ENCODE measurements at places on chromosomes 7 and 10. TPM values are rescaled to one million over a fixed set of nuclear protein-coding genes. Genes with fewer than 3 reads are reported as not detected.

GRCh38 chr10:112456533-112456932, 9.5 kb downstream of the VTI1A start:
- no peaks in the 10 kb centered on the region for H3K4me1 ChIP-seq
- H3K27ac ChIP-seq: no peak overlapping the region
- no peaks in the 10 kb centered on the region for H3K36me3 ChIP-seq
- no peak overlapping the region for H3K4me3 ChIP-seq
- no peak for DNase-seq
- H3K27me3 ChIP-seq: no peaks in the 10 kb centered on the region

DNA sequence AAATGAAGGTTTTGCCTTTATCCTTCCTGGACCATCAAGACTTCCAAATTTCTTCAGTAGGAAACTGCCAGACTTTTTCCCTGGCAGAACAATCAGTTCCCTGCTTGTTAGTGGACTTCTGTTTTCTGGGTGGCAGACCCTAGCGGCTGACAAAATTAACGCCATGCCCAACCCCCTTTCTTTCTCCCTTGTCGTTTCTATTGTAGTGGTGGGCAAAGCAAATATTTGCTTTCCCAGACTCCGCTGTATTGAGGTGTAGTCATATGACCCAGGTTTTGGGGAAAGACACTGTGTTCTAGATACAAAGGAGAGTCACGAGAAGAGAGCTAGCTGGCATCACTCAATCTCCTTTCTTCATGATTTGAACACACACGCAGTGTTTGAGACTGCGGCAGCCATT, 7.7 kb downstream of the PON2 start:
- peaks cover 10% of the 10 kb centered on the region for H3K36me3 ChIP-seq
- no peak for DNase-seq
- no peak overlapping the region for H3K4me3 ChIP-seq
- peaks cover 10% of the 10 kb centered on the region for H3K4me1 ChIP-seq
- H3K27me3 ChIP-seq: no peaks in the 10 kb centered on the region

- no peak for DNase-seq
- no peaks in the 10 kb centered on the region for H3K36me3 ChIP-seq
- H3K4me1 ChIP-seq: peaks cover 2% of the 10 kb centered on the region
- no peaks in the 10 kb centered on the region for H3K27me3 ChIP-seq
These were observed 200.5 kb downstream of the SKAP2 start for GRCh38 chr7:26663874-26664273.

DNA sequence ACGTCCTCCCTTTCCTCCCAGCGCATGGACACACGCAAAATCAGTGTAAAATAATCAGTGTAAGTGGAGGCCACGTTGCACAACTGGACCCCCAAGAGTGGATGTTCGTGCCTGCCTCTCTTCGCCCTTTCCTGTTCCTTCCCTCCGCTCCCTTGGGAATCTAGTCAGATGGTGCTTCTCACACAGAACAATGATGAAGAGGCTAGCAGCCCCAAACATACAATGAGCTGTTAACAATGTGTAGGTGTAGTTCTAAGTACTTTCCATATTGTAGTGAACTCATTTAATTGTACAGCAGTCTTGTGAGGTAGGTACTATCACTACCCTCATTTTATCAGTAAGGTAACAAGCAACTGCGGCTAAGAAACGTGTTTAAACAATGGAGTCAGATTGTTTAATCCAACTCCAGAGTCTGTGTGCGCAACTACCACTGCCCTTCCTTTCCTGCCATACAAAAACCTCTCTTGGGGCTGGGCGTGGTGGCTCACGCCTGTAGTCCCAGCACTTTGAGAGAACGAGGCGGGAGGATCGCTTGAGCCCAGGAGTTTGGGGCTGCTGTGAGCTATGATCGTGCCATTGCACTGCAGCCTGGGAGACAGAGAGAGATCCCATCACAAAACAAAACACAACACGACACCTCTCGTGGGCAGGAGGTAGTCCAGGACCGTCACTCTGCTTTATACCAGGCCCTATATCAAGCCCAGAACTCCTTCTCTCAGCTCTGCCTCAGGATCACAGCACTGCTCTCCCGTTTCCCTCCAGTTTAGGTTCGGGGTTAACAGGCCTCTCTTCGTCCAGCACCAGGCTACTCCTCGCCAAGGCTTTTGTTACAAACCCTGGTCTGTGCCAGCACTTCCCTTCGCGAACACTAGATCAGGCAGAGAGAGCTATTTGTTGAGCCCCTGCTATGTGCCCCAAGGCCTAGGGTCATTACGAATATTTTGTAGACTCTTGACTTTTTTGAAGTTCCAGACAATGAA, 1.1 kb downstream of the FKBP9 start:
- H3K27ac ChIP-seq: peak overlapping the region; percentile 97
- H3K36me3 ChIP-seq: no peaks in the 10 kb centered on the region
- H3K4me1 ChIP-seq: peaks cover 3% of the 10 kb centered on the region

DNA sequence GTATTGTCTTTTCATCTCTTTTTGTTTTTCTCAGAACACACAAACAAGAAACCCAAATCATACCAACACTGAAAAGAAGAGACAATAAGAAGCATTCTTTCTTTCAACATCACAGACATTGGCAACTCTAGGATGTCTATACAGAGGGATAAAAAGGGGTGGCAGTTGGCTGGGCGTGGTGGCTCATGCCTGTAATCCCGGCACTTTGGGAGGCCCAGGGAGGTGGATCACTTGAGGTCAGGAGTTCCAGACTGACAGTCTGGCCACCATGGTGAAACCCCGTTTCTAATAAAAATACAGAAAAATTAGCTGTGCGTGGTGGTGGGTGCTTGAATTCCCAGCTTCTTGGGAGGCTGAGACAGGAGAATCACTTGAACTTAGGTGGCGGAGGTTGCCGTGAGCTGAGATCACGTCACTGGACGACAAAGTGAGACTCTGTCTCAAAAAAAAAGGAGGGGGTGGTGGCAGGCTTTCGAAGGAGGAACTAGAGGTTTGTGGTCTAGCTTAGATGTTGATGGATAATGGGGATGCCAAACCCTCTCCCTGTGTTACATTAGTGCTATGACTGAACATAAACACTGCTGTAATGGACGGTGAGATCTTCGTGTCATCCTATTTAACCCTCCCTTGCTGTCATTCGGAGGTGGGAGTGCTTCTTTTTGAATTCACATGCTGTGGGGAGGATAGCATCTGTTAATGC, 9.4 kb downstream of the CNNM2 start:
- H3K27ac ChIP-seq: no peak overlapping the region
- H3K4me1 ChIP-seq: peaks cover 5% of the 10 kb centered on the region
- DNase-seq: no peak
- H3K4me3 ChIP-seq: no peak overlapping the region
- no peaks in the 10 kb centered on the region for H3K27me3 ChIP-seq
- H3K36me3 ChIP-seq: peaks cover 3% of the 10 kb centered on the region

- peaks cover 15% of the 10 kb centered on the region for H3K4me1 ChIP-seq
- H3K36me3 ChIP-seq: no peaks in the 10 kb centered on the region
- H3K4me3 ChIP-seq: peak overlapping the region; percentile 55
- DNase-seq: peak; percentile 89
These were observed 777 bp downstream of the BICC1 start for GRCh38 chr10:58513188-58514110.

DNA sequence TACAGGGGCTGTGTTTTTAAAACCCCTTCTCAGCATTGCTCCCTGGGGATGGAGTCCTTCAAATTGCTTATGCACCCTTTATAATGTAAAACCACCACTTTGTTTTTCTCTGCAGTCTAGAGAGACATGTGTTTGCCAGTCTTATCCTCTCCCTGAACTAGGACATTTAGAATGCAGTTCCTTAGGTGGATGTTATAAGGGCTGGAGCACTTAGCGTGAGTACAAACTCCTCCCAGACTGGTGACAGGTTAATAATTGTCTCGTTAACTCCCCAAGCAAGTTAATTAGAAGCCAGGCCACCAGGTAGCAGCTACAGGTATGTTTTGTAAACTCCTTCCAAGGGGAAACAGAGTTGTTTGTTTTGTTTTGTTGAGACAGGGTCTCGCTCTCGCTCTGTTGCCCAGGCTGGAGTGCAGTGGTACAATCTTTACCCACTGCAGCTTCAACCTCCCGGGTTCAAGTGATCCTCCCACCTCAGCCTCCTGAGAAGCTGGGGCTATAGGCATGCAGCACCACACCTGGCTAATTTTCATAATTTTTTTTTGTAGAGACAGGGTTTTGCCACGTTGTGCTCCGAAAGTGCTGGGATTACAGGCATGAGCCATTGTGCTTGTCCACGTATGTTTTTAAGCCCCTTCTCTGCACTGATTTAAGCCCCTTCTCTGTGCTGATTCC, 100.2 kb downstream of the FAM107B start:
- no peak for DNase-seq
- no peaks in the 10 kb centered on the region for H3K36me3 ChIP-seq
- H3K27me3 ChIP-seq: no peaks in the 10 kb centered on the region
- no peak overlapping the region for H3K27ac ChIP-seq
- H3K4me1 ChIP-seq: peaks cover 16% of the 10 kb centered on the region

- peak; percentile 33 for DNase-seq
- no peak overlapping the region for H3K27ac ChIP-seq
- H3K27me3 ChIP-seq: no peaks in the 10 kb centered on the region
- no peak overlapping the region for H3K4me3 ChIP-seq
- H3K36me3 ChIP-seq: no peaks in the 10 kb centered on the region
These were observed 1.7 kb downstream of the CACNA2D1 start for GRCh38 chr7:82441669-82442478.

DNA sequence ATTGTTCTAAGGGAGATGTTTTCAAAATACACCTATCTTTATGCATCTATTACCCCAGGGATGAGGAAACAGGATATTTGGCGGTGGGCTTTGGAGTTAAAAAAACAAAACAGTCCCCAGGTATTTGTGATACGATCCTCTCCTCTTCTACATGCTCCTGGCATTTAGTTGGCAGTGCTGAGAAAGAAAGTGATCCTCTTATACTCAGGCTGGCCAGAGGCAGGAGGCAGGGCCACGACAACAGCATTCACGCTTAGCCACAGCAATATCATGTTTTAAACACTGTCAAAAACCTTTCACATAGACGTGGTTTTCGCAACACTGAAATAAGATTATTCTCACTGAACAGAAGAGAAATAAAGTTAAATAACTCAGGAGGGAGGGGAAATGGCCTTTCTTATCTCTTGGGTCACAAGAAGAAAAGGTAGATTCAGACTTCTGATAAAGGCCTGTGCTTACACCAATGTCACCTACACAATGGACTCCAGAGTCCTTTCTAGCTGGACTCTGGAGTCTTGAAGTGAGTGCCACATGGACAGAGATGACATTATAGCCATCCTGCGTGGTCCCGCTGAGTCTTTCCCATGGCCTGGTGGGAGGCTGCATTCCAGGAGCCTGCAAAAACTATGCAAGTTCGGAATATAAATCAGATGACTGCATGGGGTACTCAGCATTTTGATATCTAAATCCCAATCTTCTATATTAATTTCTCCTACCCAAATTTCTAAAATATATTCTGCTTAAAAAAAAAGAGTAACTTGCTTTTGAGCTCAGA, 88.7 kb downstream of the PIP4K2A start:
- peaks cover 41% of the 10 kb centered on the region for H3K4me1 ChIP-seq
- H3K27me3 ChIP-seq: no peaks in the 10 kb centered on the region
- no peaks in the 10 kb centered on the region for H3K36me3 ChIP-seq
- DNase-seq: no peak
- H3K4me3 ChIP-seq: no peak overlapping the region

Gene TMEM236
- 2.1 TPM for total RNA-seq

Gene POLR2J2
- total RNA-seq: 9.9 TPM

Gene PTN
- 0.77 TPM for total RNA-seq
